Stimulated activated CD4-positive, alpha-beta T cell treated with anti-CD3 and anti-CD28 coated beads, Interleukin-12 subunit alpha, Interleukin-12 subunit beta, amount 100 ng/mL, for 24 hours (primary cell): ENCODE measurements at places on chromosomes 7 and 10.

- DNase-seq, result peak; percentile 71
These were observed at the start of gene CAMK2G for GRCh38 chr10:73874267-73875138. Gene CAMK2G, minus strand, starts transcription at chr10:73874555. Its CDS starts 94 bp downstream, at chr10:73874461.

GRCh38 chr7:156625580-156625979, 15.0 kb upstream of the RNF32 start:
- no peak for DNase-seq

DNA sequence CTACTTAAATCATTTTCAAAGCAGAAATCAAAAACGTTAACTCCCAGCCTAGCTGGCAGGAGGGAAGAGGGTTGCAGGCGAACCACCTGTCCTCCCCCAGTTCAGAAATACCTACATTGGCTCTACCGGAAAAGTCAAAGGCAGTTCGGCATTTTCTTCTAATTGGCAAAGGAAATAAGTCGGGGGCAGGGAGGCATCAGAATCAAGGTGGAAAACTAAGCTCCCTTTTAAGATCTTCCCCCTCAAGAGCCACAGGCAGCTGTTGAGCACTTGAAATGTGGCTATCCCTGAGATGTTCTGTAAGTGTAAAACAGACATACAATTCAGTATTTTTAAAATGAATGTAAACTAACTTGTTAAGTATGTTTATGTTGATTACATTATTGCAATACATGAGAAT, 957 bp upstream of the ELMO1 start:
- no peak for DNase-seq

DNA sequence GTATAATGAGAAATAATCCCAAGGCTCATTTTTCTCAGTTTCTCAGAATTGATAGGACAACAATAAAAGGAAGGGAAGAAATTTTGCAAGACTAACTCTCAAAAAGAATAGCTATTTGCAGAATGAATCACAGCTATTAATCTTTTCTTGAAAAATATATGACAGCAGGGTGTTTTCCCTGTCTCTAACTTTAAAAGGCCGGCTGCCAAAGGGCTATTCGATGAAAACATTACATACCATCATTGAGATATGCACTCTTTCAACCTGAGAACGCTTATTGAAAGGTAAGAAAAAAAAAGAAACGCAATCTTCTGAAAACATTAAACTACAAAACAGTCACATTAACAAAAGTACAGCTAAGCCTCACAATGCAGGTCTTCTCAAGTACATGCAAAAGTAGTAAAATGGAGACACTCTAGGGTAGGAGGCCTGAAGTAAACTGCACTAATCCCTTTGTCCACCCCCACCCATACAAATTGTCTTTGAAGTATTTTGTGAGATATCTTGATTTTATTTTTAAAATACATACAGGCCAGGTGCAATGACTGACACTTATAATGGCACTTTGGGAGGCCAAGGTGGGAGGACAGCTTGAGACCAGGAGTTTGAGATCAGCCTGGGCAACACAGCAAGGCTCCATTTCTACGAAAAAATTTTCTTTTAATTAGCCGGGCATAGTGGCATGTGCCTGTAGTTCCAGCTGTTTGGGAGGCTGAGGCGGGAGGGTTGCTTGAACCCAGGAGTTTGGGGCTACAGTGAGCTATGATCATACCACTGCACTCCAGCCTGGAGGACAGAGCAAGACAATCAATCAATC, 83.0 kb downstream of the PARD3 start:
- DNase-seq, result no peak

DNA sequence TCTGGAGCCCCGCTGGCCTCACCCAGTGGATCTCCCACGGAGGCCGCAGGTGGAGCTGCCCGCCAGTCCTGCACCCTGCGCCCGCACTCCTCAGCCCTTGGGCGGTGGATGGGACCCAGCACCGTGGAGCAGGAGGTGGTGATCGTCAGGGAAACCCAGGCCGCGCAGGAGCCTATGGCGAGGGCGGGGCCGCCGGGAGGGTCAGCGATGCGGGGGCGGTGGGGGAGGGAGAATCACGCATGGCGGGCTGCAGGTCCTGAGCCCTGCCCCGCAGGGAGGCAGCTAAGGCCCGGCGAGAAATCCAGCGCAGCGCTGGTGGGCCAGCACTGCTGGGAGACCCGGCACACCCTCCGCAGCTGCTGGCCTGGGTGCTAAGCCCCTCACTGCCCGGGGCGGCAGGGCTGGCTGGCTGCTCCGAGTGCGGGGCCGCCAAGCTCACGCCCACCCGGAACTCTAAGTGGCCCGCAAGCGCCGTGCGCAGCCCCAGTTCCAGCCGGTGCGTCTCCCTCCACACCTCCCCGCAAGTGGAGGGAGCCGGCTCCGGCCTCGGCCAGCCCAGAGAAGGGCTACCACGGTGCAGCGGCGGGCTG, 524.8 kb upstream of the TPK1 start:
- no peak for DNase-seq

DNA sequence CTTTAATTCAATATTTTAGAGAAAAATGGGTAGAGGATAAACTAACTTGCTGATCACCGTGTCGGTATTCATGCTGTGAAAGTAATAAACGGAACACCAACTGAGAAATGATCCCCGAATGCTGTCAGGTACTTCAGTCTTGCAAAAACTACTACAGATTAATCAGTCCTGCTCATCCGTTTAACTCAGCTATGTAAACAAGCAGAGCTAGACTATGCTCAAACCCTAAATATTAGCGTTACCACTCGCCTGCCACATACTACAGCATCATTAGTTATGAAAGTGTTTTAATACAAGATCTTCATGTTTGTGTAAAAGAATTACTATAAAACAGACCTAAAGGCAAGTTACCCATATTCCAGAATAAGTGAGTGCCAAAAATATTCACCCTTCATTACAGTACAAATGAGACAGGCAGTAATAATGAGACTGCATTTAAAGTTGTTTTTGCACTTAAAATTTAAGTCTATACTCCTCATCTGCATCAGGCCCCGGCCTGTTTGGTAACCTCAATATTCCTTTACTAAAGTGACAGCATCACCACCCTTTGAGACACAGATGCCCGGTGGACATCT, 952 bp downstream of the DNMBP start:
- no peak for DNase-seq

DNA sequence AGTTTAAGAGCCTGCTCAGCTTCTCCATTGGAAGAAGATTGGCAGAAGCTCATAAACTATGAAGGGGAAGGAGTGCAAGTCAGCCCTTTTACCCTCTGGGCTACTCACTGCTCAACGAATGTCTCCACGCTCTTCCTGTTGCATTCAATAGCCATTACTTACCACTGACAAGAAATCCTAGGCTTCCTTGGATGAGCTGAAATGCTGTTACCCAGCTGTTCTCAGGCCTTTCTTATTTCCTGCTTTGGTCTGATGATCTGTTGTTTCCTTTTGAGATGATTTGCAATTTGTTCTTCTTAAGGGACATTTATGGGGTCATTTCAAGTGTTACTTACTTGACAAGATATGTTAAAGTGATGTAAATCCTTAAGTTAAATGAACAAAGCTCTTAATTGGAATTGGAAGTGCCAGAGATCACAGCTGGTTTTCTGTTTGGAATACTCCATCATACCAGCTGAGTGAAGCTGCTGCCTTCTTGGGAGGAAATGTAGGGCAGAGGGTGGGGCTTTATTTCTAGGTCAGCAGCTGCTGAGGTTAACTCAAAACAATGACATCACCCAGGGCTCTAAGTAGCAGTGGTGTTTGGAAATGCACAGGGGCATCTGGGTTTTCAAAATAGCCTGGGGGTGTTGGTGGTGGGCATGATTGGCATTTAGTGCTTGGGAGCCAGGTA, 170.0 kb downstream of the PRKCQ start:
- no peak for DNase-seq

- DNase-seq, result no peak
These were observed 9.9 kb downstream of the TWIST1 start for GRCh38 chr7:19107356-19108146.

GRCh38 chr7:125927556-125927955, 997.9 kb upstream of the POT1 start:
- no peak for DNase-seq

GRCh38 chr7:6422926-6423632, 24.7 kb downstream of the DAGLB start:
- no peak for DNase-seq
